Stimulated activated CD4-positive, alpha-beta T cell treated with anti-CD3 and anti-CD28 coated beads, Interleukin-12 subunit alpha, Interleukin-12 subunit beta, amount 100 ng/mL, for 4 hours (primary cell): ENCODE measurements at places on chromosomes 4 and X.

- DNase-seq = no peak
These were observed 290.2 kb downstream of the ZNF674 start for GRCh38 chrX:46255046-46255445.

DNA sequence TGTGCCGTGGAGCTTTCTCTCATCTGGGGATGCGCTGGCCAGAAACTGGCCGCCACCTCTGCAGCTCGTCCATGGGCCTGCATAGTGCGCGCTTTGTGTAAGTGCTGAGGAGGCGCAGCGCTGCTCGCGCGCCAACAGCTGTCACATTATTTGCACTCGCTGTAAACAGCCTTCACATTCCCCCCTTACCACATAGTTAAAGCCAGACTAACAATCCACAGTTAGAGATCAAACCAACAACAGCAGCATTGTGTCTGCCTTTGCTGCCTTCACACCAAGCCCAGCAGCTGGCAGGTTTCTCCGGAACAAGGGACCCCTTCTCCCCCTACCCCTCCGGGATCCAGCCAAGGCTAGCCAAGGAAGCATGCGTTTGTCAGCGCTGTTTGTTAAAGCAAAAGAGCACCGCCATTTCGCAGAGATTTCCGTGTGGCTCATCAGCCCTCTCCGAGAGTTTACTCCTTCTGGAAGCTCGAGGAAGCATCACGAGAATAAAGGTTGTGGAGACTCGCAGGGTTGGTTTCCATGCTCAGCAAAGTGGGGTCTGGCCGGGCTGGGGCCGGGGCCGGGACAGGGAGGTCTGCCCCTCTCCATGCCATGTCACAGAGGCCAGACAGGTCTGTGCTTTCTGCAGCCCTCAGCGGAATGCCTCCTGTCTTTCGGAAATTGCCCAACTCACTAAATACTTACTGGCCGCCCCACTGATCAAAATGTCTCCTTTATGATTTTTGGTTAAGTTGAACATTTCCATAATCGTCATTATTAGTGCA, 11.0 kb downstream of the BCOR start:
- no peak for DNase-seq

GRCh38 chrX:120549483-120550452, 11.0 kb downstream of the CUL4B start:
- no peak for DNase-seq

- no peak for DNase-seq
These were observed 242.4 kb upstream of the NR3C2 start for GRCh38 chr4:148684638-148685037.

DNA sequence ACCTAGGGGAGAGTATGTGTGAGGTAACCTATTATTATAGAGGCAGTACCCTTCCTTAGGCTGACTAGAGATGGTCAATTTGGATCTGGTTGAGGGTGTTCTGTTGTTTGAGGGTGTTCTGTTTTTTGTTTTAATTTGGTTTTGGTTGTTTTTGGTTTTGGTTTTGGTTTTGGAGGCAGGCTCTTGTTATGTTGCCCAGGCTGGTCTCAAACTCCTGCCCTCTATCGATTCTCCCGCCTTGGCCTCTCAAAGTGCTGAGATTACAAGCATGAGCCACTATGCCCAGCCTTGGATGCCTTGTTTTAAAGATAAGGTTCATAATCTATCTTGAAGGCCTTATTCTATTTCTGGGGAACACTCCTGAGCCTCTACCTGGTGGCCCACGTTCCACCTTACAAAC, 912 bp downstream of the CXorf65 start:
- no peak for DNase-seq

- no peak for DNase-seq
These were observed 126.0 kb upstream of the WDFY3 start for GRCh38 chr4:85092536-85092935.

DNA sequence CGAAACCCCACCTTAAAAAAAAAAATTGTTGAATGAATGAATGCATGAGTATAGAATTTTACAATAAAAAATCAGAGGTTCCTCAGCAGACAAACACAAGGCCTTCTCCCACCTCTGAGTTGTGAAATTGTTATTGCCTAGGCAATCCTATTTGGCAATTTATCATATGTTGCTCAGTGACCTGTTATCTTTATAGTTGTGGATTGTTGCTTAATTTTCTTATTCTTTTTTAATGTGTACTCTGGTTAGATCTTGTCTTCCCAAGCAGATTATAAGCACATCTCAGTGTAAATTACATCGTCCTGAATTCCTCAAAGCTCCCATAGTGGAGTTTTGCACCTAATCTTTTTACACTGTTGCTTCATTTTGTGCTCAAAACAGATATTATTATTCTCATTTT, 71.9 kb downstream of the RBM47 start:
- DNase-seq = no peak

DNA sequence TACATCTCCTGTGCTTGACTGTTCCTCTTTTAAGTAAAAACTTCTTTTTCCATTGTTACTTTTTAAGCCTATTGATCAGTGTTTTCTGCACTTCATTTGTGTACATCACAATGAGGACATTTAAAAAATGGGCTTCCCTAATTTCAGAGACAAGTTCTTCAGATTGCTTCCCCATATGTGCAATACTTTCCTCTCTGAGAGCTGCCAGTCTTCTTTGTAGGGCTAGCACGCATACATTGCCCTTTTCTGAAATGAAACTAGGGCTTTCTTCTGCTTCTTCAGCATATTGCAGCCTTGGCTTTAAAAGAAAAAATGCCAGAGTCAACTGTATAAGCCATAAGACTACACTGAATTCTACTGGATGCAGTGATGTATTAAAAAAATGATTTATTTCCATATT, 37.8 kb downstream of the FAT4 start:
- DNase-seq = no peak

DNA sequence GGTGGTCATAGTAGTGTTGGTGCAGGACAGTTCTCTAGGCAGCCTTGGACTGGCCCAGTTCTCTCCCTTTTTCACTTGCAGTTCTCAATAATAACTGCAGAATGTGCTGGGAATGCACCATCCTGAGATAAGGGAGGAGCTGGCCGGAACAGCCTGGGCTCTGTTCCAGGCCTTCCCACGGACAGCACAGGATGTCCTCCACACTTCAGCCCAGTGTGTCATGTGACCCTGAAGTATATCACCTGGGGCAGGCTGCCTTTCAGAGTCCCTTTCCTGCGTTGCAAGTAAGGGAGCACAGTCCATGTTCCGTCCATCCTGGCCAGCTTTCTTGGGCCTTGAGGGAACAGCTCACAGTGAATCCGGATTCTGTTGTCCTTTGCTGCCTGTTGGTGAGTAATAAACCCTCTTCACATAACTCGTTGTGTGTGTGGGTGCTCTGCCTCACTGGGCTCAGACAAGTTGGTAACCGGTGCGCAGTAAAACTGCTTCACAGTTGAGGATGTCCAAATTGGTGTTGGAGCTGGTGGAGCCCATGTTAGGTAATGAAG, 32.3 kb upstream of the BBS12 start:
- no peak for DNase-seq

GRCh38 chr4:173145131-173145530, 23.5 kb upstream of the GALNT7 start:
- no peak for DNase-seq

DNA sequence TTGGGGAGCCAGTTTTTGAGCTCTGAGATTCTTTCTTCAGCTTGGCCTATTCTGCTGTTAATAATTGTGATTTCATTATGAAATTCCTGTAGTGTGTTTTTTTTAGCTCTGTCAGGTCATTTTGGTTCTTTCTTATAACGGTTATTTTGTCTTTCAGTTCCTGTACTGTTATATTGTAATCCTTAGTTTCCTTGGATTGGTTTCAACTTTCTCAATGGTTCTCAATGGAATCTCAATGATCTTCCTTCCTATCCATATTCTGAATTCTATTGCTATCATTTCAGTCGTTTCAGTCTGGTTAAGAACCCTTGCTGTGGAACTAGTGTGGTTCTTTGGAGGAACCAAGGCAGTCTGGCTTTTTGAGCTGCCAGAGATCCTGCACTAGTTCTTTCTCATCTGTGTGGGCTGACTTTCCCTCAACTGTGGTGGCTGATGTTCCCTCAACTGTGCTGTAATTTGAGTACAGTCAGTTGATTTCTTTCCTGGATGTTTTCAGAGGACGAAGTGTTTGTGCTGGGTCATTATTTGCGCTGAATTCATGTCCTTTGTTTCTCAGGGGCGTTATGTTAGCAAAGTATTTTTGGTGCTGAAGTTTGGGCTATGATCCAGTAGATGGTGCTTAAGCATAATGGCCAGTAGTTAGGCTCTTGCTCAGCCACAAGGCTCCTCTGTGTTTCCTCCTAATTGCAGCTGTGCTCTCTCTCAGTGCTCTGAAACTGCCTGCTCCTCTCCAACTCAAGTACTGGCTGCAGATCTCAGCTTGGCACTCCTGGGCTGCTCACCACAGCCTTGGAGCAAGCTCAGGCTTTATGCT, 27.5 kb downstream of the ENPEP start:
- DNase-seq = no peak

GRCh38 chrX:2554891-2555290, 54.1 kb upstream of the DHRSX start:
- DNase-seq = no peak

GRCh38 chr4:109094056-109094455, 208.4 kb downstream of the COL25A1 start:
- no peak for DNase-seq
